ENCODE measurements at places on chromosomes 2 and 18.

GRCh38 chr2:132496555-132496954 lies 80.0 kb downstream of the GPR39 start:
- DNase-seq = no peak

- no peak for DNase-seq
These were observed 2.9 kb upstream of the INSIG2 start for GRCh38 chr2:118085173-118086023.

- DNase-seq = no peak
These were observed 74.2 kb downstream of the MBD2 start for GRCh38 chr18:54150226-54150625.

GRCh38 chr18:78422336-78422735 lies 557.3 kb upstream of the SALL3 start:
- DNase-seq = no peak

DNA sequence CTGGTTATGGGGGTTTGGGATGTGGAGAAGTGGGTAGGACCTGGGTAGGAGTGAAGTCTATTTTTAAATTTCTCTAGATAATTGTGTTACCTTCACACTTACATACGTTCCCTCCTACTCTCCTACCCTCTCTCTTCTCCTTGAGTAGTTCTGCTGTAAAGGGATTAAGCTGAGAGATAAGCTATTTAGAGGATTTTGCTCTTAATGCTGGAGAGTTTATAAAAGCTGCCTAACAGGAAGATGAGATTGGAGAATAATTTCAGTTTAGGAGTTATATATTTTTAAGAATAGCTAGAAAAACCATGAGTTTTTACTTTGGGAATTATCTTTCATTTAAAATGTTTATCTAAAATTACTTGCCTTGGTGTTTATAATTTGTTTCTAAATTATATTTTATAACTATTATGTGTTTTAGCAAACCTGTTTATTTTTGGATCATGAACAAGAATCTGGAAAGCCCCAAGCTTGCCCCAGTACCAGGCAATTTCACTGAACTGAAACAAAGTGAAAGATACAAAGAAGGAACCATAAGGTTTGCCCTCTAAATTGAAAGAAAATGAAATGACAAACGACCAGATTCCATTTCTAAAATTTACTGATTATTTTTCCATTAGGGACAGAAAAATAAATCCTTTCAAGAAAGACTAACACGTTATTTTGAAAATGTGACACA lies 101.5 kb downstream of the ZNF532 start:
- no peak for DNase-seq

- no peak for DNase-seq
These were observed 2.8 kb downstream of the DYM start for GRCh38 chr18:49457616-49458015.

DNA sequence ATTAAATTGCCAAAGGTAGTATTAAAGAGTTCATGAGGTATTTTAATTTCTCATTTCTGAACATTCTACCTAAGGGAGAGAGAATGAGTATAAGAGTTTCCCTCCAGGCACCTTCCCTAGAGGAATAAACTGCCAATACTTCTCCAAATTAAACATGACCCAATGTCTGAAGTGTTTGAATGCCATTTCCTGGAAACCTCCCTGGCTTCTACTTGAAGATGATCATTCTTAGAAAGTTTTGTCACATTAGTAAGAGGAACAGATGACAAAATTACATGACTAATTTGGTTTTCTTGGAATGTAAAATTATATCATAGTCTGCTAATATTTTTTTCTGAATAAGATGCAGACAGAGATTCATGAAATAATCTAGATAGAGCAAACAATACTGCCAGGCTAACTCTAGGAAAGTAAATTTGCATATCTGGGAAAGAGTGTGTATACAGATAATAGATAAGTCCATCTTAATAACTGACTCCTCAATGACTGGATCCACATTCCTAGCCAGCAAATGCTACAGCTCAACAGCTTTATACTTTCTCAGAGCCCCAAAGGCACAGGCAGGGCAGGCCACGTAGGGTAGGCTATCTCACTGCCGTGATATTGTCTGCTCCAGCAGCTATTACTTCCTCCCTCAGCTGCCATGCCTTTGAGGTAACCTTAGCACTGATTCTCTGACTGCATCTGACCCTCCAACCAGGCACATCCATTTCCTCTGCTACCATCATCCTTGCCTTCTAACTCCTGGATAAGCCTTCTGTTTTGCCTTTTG lies 630.8 kb upstream of the PIK3C3 start:
- no peak for DNase-seq

GRCh38 chr2:38113981-38114708 lies 38.2 kb upstream of the CYP1B1 start:
- no peak for DNase-seq

- DNase-seq = no peak
These were observed 53.9 kb downstream of the PTGR3 start for GRCh38 chr18:75154997-75155396.

DNA sequence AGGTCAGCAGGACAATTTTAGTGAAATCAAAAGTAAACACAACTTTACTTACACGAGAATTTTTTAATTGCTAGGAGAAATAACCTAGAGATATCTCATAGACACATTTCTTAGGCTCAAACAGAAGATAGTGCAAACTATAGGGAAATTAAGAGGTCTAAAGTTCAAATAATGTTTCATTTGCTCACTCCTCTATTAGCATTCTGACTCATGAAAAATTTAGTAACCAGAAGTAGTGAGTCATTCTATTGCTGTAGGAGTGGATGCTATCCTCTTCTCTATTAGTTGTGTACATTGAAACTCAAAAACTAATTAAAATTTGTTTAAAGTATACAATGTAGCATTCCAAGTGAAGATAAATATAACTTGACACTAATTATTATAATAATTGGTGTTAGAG lies 908.3 kb upstream of the TMEFF2 start:
- no peak for DNase-seq

GRCh38 chr2:31693882-31694281 lies 113.1 kb upstream of the SRD5A2 start:
- DNase-seq = no peak

GRCh38 chr2:241877989-241878970 lies 8.8 kb downstream of the RTP5 start:
- no peak for DNase-seq

DNA sequence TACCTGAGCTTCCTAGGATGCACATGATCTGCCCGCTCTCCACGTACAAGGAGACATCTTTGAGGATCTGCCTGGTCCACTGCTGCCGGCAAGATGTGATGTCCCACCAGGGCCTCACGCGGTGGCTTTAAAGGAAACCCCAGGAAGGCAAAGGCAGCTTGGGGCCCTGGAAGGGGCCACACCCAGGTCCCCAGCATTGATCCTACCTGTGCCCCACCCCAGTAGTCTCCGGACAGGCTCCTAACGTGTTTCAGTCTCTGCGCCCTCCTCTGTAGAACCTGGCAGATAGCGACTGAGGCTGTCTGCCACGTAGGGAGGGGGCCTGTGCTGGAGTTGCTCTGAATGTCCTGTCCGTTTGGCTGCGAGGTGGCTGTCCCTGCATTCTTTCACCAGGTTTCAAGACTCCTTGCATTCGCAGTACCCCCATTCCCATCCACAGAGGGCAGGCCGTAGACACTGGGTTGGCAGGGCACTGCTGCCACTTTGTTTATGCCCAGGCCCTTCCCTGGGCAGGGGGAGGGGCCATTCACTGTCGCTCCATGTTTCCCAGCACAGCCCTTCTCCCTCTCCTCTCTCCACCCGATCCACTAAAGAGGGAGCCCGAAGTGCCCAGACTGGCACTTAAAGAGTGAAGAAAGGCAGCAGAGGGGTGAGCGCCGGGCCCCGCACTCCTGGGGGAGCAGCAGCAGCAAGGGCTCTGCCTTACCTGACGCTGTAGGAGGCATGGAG lies 644 bp downstream of the ABCG5 start:
- DNase-seq = no peak

- DNase-seq = no peak
These were observed 33.6 kb upstream of the ODC1 start for GRCh38 chr2:10481666-10482157.

DNA sequence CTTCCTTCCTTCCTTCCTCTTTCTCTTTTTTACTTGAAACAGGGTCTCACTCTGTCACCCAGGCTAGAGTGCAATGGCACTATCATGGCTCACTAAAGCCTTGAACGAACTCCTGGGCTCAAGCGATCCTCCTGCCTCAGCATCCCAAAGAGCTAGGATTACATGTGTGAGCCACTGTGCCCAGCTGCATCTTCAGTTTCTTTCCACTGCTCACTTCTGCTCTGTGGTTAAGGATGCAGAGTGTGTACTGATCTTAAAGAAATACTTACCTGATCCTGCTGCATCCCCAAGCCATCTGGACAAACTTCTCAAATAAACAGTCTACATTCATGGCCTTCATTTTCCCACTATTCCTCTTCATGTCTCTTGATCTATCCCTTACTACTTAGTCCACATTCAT lies 13.0 kb downstream of the DPP4 start:
- no peak for DNase-seq

- DNase-seq = peak; percentile 79
These were observed 7.3 kb downstream of the CYS1 start for GRCh38 chr2:10072656-10073480.

DNA sequence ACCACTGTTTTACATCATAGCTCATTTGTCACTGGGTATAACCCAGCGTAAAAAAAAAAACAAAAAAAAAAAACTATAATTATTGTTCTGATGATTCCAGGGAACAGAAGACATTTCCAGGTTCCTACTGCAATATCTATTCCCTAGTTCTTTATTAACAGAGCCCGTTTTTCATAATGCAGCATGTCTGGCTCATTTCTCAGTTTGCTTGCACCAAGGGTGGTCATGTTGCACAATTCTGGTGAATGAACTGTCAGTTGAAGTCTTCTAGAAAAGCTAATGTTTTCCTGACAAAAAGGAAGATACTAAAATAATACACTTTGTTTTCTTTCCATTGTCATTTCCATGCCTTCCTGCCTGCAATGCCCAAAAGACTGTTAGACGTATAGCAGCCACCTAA lies 180.1 kb downstream of the RDH14 start:
- DNase-seq = no peak

GRCh38 chr2:54966165-54966832 lies 84.0 kb downstream of the RTN4 start:
- DNase-seq = no peak

GRCh38 chr18:57077786-57078552 lies 68.9 kb upstream of the BOD1L2 start:
- no peak for DNase-seq

DNA sequence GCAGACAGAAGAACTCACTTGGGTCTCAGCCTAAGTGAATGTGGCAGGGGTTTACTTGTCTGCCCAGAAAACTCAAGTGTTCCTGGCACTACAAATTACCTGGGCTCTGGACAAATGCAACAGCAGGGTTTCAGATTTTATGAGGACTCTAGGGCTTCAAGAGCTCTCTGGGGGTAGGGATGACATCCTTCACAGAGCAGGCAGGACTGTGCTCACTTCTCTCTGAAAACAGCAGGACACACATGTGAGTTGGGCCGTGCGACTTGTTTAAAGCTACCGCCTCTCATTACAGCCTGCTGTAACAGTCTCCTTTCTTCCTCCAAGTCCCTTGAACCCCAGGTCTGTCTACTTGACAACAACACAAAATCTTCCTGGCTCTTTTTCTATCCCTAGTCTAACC lies 212.6 kb downstream of the EN1 start:
- DNase-seq = no peak

GRCh38 chr18:78571063-78571785 lies 408.4 kb upstream of the SALL3 start:
- no peak for DNase-seq

GRCh38 chr2:233542507-233542906 lies 24.1 kb downstream of the USP40 start:
- no peak for DNase-seq

- DNase-seq = no peak
These were observed 300.6 kb upstream of the SALL3 start for GRCh38 chr18:78679031-78679430.
